ENCODE measurements at places on chromosomes 3 and 15.

- H3K36me3 ChIP-seq: no peaks in the 10 kb centered on the region
- no peak for DNase-seq
- H3K27ac ChIP-seq: no peak overlapping the region
- H3K27me3 ChIP-seq: peaks cover 2% of the 10 kb centered on the region
- H3K4me3 ChIP-seq: no peak overlapping the region
Measured at GRCh38 chr15:95095250-95095649, 863.9 kb downstream of the MCTP2 start.

DNA sequence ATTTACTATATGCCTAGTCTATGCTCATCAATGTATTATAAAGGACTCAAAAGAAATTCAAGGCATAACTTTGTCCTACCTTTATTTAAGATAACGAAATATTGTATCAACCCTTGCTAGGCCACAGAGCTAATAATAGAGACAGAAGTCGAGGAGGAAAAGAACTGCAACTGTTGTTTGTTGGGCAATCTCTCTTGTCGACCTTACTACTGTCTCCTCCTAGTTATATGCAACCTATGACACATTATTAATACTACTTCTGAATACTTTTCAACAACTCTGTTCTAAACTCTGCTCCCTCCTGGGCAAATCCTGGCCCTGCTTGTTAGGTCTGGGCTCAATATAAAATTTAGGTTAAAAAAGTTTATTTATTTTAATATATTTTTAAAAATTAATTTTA lies 24.6 kb downstream of the SPPL2A start:
- no peak for DNase-seq
- H3K4me1 ChIP-seq: no peaks in the 10 kb centered on the region
- no peak overlapping the region for H3K27ac ChIP-seq

DNA sequence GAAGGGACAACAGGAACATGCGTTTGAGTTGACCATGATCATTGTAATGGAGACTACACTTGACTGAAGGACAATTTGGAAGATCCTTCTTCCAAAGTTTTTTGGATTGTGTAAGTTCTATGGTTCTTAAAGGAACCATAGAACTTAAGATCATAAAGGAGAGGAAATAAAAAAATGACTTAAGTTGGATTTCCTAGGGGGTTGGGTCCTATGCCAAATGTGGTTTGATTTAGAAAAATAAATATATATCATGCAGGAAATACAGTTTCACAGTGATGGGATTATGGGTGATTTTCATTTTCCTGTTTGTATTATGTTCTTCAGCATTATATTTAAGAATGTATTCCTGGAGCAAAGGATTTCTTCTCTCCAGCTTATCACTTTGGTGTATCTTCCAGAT lies 305.5 kb upstream of the DPH6 start:
- H3K4me1 ChIP-seq: no peaks in the 10 kb centered on the region
- no peak for DNase-seq
- no peaks in the 10 kb centered on the region for H3K36me3 ChIP-seq

- H3K36me3 ChIP-seq: peaks cover 52% of the 10 kb centered on the region
- H3K27me3 ChIP-seq: no peaks in the 10 kb centered on the region
Measured at GRCh38 chr3:183492849-183493179, 62.7 kb downstream of the KLHL6 start.

GRCh38 chr3:68771681-68772080 lies 160.7 kb downstream of the TAFA4 start:
- H3K4me1 ChIP-seq: no peaks in the 10 kb centered on the region
- no peaks in the 10 kb centered on the region for H3K27me3 ChIP-seq
- H3K4me3 ChIP-seq: no peak overlapping the region
- H3K36me3 ChIP-seq: no peaks in the 10 kb centered on the region
- DNase-seq: no peak

DNA sequence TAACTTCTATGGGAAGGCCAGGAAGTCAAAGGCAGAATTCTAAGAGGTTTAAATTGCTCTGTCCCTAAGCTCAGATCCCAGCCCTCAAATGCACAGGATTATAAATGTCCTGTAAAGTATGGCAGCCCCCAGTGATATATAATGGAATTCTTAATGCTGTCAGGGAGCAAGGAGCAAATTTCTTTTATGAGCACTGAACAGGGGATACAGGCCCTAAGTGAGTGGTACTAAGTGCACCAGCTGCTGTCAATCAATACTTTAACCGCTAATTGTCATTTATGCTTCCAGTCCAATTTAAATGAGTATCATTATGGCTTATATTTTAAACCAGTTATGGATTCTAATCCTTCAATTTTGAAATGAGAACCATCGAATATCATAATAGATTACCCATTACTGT lies 4.7 kb downstream of the SLC9A9 start:
- H3K27ac ChIP-seq: no peak overlapping the region
- no peaks in the 10 kb centered on the region for H3K27me3 ChIP-seq
- no peaks in the 10 kb centered on the region for H3K36me3 ChIP-seq
- H3K4me1 ChIP-seq: peaks cover 6% of the 10 kb centered on the region

- H3K27me3 ChIP-seq: no peaks in the 10 kb centered on the region
- H3K4me1 ChIP-seq: peaks cover 28% of the 10 kb centered on the region
- H3K4me3 ChIP-seq: peak overlapping the region; percentile 91
- peaks cover 17% of the 10 kb centered on the region for H3K36me3 ChIP-seq
- no peak for DNase-seq
- no peak overlapping the region for H3K27ac ChIP-seq
Measured at GRCh38 chr15:90389513-90389912, 1.5 kb downstream of the IQGAP1 start.

- H3K27ac ChIP-seq: no peak overlapping the region
- DNase-seq: no peak
- H3K4me1 ChIP-seq: no peaks in the 10 kb centered on the region
Measured at GRCh38 chr3:191220908-191221307, 21.9 kb downstream of the OSTN start.

- H3K27ac ChIP-seq: no peak overlapping the region
- H3K27me3 ChIP-seq: no peaks in the 10 kb centered on the region
- DNase-seq: peak; percentile 50
- H3K36me3 ChIP-seq: no peaks in the 10 kb centered on the region
Measured at GRCh38 chr3:107524841-107525643, 2.3 kb downstream of the BBX start.

DNA sequence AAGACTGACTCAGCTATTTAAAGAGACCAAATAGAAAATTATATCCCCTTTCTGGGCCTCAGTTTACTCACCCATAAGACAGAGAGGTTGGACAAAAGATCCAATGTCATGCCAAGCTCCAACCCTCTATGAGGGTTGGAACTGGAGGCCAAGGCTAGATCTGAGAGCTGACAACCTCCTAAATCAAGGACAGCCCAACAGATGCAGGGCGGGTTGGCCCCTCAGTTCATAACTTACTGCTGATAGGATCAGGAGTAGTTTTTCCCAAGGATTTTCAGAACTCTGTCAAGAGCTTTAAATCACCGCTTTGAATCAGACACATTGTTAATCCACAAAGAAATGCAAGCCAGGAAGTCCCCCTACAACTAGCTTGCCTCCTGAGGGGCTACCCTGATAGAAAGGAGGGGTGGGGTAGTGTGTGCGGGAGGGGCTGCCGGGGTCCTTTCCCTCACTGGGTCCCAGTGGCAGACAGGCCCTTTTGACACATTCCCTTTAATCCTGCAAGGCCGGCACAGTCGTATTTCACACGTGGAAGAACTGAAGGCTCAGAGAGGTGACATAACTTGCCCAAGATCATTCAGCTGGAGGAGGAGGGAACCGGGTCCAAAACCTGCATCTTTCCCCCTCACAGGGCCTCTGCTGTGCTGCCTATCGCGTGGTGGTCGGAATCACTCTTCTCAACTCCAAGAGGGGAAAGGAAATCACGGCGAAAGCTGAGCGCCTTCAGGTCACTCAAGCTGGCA lies 21.4 kb downstream of the BMF start:
- H3K4me3 ChIP-seq: no peak overlapping the region
- peaks cover 11% of the 10 kb centered on the region for H3K4me1 ChIP-seq
- peaks cover 37% of the 10 kb centered on the region for H3K27me3 ChIP-seq
- H3K36me3 ChIP-seq: no peaks in the 10 kb centered on the region
- DNase-seq: no peak
- no peak overlapping the region for H3K27ac ChIP-seq

GRCh38 chr3:64291345-64291744 lies 66.1 kb upstream of the PRICKLE2 start:
- no peaks in the 10 kb centered on the region for H3K27me3 ChIP-seq
- no peak overlapping the region for H3K27ac ChIP-seq
- no peaks in the 10 kb centered on the region for H3K4me1 ChIP-seq
- DNase-seq: no peak
- H3K4me3 ChIP-seq: no peak overlapping the region

- no peak overlapping the region for H3K27ac ChIP-seq
- no peaks in the 10 kb centered on the region for H3K36me3 ChIP-seq
- H3K4me3 ChIP-seq: no peak overlapping the region
- DNase-seq: no peak
- no peaks in the 10 kb centered on the region for H3K27me3 ChIP-seq
Measured at GRCh38 chr3:24182756-24183155, 237.7 kb downstream of the NR1D2 start.

DNA sequence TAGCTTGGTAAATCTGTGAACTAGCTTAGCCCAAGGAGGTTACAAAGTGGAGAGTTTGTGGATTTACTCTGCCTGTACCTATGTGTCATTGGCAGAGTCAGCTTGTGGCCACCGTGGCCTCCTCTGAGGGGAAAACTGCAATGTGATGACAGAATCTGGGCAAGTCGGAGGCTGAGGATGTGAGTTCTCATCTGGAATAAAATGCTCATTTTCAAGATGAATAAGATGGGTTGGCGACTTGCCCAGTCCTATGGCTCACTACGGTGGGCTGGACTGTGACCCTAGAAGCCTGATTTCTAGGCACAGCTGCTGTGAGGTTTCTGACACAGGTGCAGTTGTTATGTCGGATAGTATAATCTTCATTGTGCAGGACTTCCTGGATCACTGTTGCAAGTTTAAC lies 83.7 kb downstream of the ETV5 start:
- H3K27me3 ChIP-seq: no peaks in the 10 kb centered on the region
- no peak overlapping the region for H3K4me3 ChIP-seq
- no peaks in the 10 kb centered on the region for H3K36me3 ChIP-seq

- peaks cover 33% of the 10 kb centered on the region for H3K4me1 ChIP-seq
- peak; percentile 26 for DNase-seq
- H3K36me3 ChIP-seq: no peaks in the 10 kb centered on the region
- H3K4me3 ChIP-seq: no peak overlapping the region
Measured at GRCh38 chr3:18499301-18499700, 74.2 kb upstream of the SATB1 start.

- no peak overlapping the region for H3K4me3 ChIP-seq
- H3K27ac ChIP-seq: no peak overlapping the region
- no peaks in the 10 kb centered on the region for H3K4me1 ChIP-seq
Measured at GRCh38 chr3:54875596-54876268, 52.1 kb downstream of the LRTM1 start.

DNA sequence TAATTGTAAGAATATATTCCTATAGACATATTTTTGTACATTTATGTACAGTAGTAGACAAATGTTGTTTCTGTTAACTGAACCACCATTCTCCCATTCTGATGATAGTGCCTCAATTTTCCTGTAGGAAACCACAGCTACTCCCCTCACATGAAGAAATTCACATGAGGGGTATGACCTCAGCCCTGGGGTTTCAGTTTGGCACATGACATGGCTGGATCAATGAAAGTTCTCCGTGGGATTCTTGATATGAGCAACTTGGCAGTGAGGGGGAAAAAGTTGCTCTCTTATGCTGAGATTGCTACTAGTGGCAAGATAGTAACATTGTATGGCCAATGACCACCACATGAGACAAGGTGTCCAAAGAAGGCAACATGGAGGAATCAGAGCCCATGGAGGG lies 1090.3 kb upstream of the CFAP20DC start:
- H3K27ac ChIP-seq: no peak overlapping the region
- H3K27me3 ChIP-seq: no peaks in the 10 kb centered on the region
- DNase-seq: no peak
- H3K4me1 ChIP-seq: no peaks in the 10 kb centered on the region
- H3K4me3 ChIP-seq: no peak overlapping the region

DNA sequence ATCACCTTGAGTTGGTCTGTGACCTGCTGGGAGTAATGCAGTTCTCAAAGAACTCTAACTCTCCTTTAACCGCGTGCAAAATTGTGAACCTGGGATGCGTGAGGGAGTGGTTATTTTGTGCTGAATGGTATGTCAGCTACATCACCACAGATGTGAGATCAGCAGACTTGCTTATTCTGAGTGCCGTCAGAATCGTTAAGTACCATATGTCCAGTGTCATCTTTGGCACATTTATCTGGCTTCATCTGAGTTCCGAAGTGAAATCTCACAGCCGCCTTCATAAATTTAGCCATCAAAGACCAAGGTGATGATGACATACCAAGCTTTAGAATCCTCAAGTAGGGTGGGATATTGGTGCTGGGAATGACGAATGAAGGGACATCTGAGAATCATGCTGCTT lies 347.2 kb upstream of the TPRG1 start:
- H3K27me3 ChIP-seq: no peaks in the 10 kb centered on the region
- DNase-seq: no peak
- H3K4me1 ChIP-seq: no peaks in the 10 kb centered on the region
- no peaks in the 10 kb centered on the region for H3K36me3 ChIP-seq
- no peak overlapping the region for H3K27ac ChIP-seq

- DNase-seq: no peak
- H3K27ac ChIP-seq: no peak overlapping the region
- no peaks in the 10 kb centered on the region for H3K4me1 ChIP-seq
- H3K27me3 ChIP-seq: no peaks in the 10 kb centered on the region
- H3K36me3 ChIP-seq: no peaks in the 10 kb centered on the region
- H3K4me3 ChIP-seq: no peak overlapping the region
Measured at GRCh38 chr3:135082706-135083105, 287.6 kb downstream of the EPHB1 start.

GRCh38 chr3:159766563-159767185 lies 222.0 kb upstream of the IL12A start:
- no peak overlapping the region for H3K27ac ChIP-seq
- H3K36me3 ChIP-seq: no peaks in the 10 kb centered on the region
- no peak overlapping the region for H3K4me3 ChIP-seq
- peaks cover 47% of the 10 kb centered on the region for H3K27me3 ChIP-seq
- no peaks in the 10 kb centered on the region for H3K4me1 ChIP-seq

DNA sequence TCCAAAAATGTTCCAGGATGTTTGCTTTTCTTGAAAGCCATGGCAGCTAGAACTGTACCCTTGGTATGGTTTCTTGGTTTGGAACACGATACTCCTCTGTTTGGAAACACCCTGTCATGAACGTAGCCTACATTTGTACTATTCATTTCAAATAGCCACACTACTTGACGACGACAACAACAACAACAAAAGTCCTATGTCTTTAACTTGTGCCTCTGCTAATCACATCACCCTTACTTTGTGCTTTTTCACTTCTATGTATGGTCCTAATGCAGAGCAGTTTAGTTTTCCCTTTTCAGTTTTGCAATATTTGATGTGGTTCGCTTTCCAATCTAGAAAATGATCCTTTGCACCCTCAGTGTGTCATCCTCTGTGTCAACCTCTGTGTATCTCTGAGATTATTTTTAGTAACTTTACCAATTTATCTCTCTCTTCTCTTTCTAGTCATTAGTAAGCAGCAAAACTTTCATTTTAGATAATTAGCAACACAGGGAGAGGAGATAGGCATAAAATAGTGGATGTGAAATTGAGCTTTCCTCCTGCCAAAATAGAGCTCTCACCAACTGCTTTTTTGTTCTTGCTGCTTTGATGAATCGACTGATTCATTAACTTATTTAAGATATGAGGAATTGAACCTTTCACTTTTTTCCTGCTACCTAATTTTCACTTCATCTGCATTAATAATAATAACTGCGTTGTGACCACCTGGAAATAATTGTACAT lies 44.1 kb upstream of the TP63 start:
- no peak for DNase-seq
- H3K36me3 ChIP-seq: no peaks in the 10 kb centered on the region
- H3K27me3 ChIP-seq: no peaks in the 10 kb centered on the region
- H3K4me3 ChIP-seq: no peak overlapping the region
- no peaks in the 10 kb centered on the region for H3K4me1 ChIP-seq

- H3K4me1 ChIP-seq: no peaks in the 10 kb centered on the region
- H3K27ac ChIP-seq: no peak overlapping the region
- H3K27me3 ChIP-seq: no peaks in the 10 kb centered on the region
- no peak overlapping the region for H3K4me3 ChIP-seq
- no peak for DNase-seq
- no peaks in the 10 kb centered on the region for H3K36me3 ChIP-seq
Measured at GRCh38 chr3:23985747-23986544, 40.9 kb downstream of the NR1D2 start.

Measured in T-cell (primary cell).